Stimulated activated CD8-positive, alpha-beta memory T cell treated with anti-CD3 and anti-CD28 coated beads, Interleukin-2, amount 100 ng/mL, for 1 hour (primary cell): ENCODE measurements at places on chromosomes 2 and 18.

DNA sequence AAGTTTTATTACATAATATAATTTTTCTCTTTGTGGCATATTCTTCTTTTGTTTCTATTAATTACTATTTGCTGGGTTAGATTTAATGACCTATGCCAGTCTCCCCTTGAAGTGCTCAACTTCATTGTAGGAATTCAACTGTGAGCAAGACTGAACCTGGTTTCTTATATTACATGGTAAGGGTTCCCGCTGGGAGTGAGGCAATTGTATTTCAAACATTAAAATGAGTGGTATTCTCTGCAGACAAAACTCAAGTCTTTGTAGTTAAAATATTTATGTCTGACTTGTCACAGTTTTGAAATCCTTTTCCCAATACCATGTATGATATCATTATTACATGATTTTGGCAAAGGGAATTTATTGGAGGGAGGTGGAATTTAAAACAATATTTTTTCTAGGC is 278.7 kb downstream of the GULP1 start:
- no peak for DNase-seq

GRCh38 chr2:20579866-20580265 is 71.0 kb downstream of the HS1BP3 start:
- DNase-seq, result no peak

DNA sequence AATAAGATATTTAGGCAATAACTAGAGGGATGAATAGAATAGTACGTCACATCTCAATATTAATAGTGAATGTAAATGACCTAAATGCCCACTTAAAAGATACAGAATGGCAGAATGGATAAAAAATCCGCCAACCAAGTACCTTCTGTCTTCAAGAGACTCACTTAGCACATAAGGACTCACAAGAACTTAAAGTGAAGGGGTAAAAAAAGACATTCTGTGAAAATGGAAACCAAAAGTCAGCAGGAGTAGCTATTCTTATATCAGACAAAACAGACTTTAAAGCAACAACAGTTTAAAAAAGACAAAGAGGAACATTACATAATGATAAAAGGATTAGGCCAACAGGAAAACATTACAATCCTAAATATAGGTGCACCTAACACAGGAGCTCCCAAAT is 56.7 kb upstream of the DSC1 start:
- no peak for DNase-seq

GRCh38 chr2:234861841-234862735 is 89.7 kb upstream of the SH3BP4 start:
- DNase-seq, result no peak

DNA sequence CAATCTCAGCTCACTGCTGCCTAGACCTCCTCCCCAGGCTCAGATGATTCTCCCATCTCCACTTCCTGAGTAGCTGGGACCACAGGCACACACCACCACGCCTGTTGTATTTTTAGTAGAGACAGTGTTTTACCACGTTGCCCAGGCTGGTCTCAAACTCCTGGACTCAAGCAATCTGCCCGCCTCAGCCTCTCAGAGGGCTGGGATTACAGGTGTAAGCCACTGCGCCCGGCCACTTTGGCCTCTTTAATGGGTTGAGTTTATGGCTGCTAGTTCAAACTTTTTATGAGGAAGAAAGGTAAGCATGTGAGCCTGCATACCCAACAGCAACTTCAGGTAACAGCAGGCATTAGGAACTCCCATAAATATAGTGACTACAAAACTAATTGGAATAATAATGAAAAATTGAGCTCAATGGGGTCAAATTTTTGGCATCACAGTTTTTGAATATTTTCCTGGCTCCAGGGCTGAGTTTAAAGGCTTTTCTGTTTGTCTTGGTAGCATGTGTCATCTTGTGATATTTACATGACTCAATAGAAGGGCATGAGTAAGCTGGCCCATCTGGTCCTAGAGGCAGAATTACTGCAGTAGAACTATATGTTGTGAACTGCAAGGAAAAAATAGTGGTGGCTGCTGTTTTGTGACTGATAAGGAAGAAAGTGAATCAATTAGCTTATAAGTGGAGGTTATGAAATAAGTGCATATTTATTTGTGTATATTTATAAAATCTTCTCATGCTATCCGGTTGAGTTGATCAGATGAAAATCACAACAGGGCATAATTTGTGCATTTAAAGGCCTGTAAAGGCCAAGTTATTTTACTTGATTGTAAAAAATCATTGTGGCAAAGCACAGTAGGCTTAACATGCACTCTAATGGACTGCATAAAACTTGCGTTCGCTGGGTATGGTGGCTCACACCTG is 24.8 kb downstream of the GALM start:
- DNase-seq, result no peak

GRCh38 chr18:26978812-26979341 is 113.4 kb upstream of the AQP4 start:
- DNase-seq, result no peak
